ENCODE measurements at places on chromosomes 7 and 10. TPM values are rescaled to one million over a fixed set of nuclear protein-coding genes. Genes with fewer than 3 reads are reported as not detected.

The CALCR gene
- total RNA-seq, result not detected

The CROT gene
- 15.4 TPM for total RNA-seq

The PDZD7 gene
- 1.5 TPM for total RNA-seq

The CTAGE4 gene
- total RNA-seq, result not detected

The SYNPO2L gene
- 0.16 TPM for total RNA-seq

DNA sequence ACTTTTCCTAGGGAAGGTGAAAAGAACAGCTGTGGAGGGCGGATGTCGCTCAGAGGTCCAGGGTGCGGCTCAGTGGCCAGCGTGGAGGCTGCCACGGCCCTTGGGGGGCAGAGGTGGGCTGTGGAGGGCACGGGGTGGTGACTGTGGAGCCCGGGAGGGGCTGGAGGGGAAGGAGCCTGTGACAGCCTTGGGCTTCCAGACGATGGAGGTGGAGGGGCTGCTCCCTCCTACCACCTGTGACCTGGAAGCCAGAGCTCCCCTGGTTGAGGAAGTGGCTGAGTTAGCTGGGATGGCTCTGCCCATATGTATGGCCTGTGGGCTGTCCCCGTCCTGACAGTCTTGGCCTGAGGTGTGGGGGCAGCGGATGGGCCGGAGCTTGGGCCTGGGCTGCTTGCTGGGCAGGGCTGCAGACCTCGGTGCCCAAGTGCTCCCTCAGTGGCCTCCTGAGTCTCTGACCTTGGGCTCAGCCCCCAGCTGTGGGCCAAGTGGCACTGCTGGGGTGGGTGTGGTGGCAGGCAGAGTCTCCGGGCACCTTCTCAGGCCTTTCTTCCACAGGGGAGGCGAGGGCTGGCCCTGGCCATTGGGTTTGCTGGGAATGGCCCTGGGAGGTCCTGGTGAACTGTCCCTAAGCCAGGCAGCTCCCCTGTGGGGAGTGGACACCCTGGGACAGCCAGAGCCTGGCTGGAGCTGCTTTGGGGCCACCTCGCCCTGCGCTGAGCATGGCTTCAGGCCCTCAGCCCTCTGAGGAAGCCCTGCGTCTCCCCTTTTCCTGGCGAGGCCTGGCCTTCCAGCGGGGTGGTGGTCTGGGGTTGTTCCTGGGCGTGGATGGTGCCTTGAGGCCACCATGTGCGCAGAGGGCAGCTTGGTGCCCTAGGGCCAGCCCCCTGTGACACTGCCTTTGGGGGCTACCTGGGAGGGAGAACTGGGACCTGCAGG is 3.9 kb downstream of the BRI3 start:
- no peak for DNase-seq

DNA sequence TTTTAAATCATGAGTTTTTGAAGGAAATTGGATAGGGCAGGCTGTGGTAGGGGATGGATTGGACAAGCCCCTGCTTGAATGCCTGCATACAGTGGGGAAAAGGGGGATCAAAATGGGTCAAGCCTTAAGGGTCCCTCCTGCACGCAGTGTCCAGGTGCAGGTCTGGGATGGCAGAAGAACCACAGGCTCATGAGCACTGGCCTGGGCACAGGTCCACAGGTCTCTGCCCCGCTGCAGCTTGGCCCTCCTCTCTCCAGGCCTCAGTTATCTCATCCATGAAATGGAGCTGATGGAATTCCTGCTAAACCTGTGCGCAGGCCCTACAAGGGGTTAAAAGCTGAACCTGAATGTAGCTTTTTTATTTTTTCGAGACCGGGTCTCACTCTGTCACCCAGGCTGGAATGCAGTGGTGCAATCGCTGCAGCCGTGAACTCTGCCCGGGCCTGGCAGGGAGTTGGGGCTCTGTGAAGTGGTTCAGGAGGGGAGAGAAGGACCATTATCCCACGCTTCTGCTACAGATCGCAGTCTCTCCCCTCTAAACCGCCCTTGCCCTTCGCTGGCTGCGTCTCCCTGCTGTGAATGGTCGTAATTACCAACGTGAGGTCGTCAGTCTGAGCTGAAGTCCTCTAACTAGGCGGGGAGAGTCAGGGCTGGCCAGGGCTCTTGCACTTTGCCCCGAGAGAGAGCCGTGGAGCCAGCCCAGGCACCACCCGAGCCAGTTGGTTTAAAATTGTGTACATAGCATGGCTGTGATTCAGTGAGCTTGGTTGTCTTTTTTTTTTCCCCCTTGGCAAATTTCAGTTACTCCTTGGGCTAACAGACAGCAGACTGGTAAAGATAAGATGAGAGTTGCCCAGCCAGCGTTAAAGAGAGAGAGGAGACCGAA is 77.5 kb upstream of the GTF2I start:
- peak; percentile 94 for DNase-seq

- no peak for DNase-seq
Measured at GRCh38 chr7:27399791-27400567, 157.4 kb downstream of the EVX1 start.

GRCh38 chr10:128629111-128630096 is 503.2 kb upstream of the MKI67 start:
- DNase-seq, result no peak

DNA sequence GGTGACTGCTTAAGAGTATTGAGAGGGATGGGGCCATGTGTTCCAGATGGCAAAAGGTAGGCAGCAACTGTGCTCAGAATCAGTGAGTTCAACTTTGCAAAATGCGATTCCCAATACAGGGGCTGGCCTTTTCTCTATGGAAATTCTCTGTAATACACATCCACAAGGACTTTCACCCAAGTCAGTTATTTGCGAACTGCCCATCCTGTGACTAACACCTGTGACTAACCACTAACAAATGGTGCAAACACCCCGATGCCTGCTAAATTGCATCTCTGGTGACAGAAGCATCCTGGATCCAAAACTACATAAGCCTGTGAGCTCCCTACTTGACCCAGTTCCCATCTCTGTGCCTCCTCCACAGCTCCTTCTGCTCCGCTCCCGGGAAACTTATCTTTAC is 9.0 kb upstream of the CUZD1 start:
- DNase-seq, result no peak

DNA sequence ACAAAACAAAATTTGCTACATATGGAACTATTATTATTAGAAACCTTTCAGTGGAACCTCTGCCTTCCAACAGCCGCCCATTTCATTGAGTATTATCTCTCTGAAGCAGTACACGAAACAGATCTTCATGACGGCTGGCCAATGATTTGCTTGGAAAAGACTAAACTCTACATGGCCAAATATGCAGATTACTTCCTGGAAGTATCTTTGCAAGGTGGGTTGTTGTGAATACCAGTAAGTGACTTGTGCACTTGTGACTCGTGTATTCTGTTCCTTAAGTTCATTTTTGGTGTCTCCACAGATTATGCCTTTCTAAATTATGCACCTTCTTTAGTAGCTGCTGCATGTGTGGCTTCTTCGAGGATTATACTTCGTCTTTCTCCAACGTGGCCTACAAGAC is 13.4 kb downstream of the CCNJ start:
- DNase-seq, result no peak

GRCh38 chr10:89224739-89225443 is 17.8 kb upstream of the CH25H start:
- no peak for DNase-seq

DNA sequence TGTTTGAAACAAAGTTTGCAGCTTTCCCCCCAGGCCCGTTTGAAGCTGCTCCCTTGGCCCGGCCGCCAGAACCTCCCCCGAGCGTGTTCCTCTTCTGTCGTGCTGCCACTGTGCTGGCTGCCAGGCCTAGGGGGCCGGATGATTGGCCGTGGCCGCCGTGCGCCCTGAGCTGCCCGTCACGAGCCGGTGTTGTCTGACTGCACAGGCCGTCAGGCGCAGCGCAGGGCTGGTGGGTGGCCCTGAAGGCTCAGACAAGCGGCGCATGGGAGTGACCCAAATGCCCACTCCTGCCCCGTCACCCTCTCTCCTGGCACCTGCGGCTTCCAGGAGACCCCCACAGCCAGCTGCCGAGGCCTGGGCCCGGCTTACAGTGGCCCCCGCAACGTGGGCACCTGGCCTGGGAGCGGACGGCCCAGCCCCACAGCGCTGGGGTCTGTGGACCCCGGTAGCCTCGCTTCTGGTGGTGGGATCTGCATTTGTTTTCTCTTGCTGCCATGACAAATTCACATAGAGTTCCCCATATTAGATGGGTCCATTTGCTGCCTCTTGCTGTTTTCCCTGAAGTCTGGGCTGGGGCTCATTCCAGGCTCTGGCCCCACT is 13.1 kb downstream of the JAKMIP3 start:
- no peak for DNase-seq

DNA sequence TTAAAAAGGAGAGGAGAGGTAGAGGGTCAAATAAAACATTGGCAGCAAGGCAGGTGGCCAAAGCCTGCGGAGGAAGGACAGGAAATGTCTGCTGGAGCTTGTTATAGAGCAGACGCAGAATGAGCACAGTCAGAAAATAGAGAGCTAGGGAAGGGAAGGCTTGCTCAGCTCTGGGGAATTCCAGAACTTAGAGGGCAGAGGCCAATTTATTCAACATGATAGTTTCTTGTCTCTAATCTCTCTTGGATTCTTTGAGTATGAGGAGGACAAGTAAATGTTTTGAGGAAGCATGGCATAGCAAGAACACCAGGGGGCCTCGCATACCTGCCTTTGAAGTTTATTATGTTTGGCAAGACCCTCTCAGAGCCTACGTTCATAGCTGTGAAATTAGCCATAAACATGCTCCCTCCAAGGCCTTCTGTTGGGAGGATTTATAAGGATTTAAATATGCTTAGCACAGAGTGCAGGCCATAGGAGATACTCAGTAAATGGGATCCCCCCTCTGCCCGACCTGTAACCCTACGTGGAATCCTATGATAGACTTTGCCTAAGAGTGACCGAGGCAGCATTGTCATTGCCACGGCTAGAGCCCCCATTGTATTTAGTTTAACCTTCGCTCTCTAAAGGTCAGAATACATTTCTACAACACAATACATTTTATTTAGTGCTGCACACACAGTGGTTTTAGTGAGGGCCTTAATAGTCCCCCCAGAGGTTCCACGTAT is 293.9 kb downstream of the CCDC3 start:
- DNase-seq, result peak; percentile 67

- DNase-seq, result no peak
Measured at GRCh38 chr7:4386190-4386589, 295.9 kb upstream of the FOXK1 start.

DNA sequence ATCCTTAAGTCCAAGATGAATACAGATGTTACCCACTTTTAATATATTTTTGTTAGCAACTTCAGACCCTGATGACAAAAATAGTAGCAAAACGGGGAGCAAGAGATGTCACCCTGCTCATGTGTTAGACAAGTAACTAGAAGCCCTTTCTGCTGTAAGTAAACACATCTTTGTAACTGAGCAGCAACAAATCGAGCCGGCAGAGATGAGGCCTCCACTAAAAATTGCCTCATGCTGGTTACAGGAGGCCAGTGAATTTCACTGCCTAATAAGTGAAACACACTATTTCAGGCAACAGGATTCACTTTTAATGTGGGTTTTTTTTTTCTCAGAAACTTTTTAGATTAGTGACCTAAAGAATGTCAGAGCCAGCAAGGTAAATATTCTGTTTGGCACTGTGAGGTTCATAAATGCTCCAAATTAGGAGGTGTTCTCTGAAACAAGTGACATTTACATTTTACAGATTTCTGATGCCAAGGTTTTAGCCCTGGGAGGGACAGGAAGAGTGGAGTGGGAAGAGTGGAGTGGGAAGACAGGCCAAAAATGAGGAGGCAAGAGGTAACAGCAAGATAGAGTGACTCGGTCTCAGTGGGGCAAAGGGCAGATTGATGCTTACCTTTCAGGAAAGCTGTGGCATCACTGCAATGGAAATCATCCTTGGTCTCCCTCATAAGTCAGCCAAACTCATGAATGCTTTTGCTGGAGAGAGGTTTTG is 53.6 kb upstream of the LRRC17 start:
- no peak for DNase-seq

- peak; percentile 57 for DNase-seq
Measured at GRCh38 chr7:88344956-88345832, 38.5 kb upstream of the STEAP4 start.
